ENCODE measurements at places on chromosomes 3 and 15.

DNA sequence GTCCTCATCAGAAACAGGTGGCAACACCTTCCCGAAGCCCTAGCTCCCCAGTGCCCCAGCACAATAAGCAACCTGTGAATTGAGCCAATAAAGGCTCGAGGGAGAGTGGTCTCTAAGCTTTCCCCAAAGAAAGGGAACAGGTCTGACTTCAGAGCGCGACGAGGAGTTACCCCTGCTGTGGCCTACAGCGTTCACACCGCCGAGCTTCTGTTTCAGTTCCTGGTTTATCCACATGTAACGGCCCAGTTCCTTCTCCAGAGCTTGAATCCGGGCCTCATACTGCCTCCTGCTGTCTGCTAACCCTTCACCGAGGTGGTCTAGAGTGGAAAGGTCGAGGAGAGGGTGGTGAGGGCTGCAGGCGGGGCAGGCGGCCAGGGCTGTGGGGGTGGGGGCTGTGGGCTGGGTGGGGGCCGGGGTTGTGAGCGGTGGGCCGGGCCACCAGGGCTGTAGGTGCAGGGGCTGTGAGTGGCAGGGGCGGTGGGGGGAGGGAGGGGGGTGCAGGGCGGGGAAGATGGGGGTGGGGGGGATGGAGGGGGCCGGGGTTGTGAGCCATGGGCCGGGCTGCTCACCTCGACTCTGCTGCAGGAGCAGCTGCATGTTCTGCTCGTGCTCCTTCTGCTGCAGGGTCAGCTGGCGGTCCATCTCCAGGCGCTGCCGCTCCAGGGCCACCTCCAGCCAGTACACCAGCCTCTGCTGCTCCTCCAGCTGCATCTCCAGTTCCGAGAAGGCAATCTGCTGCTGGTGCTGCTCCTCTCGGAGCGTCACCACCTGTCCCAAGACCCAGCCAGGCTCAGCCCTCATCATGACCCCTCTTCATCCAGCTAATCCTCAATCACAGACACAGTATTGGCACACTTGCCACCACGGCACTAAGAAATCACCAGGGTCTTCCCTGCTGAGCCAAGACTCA lies 26.2 kb downstream of the KIF7 start:
- peak; percentile 57 for DNase-seq

DNA sequence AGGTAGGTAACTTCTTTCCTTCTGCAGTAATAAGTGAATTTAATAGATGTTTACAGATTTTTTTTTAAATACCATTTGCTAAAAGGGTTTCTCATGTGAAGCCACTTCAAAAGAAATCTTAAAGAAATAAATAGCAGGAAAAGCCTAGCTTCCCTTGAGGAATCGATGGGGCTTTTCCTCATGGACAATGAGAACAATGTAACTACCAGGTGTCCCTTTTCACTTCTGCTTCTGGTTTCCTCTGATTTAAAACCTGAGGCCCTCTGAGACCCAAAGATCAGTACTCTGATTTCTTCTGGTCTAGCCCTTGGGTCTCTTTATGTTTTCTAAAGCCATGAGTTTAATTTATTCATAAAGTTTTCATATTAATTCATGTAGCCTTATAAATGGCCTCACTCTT lies 13.1 kb upstream of the TMEM42 start:
- DNase-seq, result no peak

DNA sequence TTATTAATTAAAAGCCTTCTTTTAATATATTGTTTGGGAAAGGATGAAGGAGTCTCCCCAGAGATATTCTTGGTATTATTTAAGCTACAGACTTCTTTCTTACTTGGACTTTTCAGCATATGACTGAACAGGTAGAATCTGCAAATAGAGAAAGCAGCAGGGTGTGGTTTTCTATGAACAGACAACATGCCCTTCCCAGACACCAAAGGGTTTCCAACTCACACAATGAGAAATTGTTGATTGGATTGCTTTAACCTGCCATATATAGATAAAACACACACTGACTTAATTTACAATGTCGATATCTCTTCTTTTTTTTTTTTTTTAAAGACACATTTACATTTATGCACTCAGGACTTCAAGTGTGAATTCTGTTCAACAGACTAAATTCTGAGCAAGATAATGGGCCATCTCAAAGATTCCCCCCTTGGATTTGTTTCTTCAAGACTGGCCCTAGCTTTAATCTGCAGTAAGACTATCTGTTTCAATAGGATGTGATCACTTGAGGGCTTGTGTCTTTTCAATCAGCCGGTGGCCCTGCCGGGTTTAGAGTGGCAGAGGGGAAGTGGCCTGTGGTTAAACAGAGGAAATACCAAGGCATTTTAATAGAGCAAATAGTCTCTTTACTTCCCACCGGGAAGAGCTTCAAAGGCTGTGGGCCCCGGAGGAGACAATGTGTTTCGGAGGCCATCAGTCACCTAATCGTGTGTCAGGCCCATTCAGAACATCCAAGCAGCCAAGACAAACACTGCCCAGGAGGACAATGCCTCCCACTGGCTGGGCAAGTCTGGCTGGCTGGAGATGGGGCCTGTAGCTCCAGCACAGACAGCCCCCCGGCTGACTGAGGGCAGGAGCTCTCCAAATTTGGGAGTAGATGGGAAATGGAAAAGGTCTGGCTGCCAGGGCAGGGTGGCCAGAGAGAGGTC lies 6.1 kb downstream of the IL17RD start:
- peak; percentile 33 for DNase-seq

DNA sequence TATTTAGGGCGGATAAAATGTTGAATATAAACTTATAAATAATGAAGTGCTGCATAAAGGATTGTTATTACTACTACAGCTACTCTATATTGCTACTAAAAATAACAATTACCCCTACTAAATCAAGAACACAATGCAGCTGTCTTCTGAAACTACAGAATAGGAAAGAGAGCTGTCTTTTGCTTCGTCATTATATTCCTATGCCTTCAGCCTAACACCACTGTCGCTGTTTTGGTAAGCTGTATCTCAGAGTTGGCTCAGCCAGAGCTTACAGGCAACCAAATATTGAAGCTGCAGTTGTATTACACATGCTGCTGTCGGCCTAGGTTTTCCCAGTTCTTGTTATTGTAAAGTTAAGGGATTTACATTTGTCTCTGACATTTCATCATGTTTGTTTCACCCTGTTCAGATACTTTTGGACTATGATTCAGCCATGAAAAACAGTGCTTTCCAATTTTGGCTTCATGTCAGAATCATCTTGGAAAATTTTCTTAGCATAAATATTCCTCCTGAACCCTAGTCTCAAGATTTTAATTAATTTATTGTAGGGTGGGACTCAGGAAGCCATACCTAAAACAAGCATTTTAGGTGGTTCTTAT lies 31.3 kb upstream of the LPP start:
- DNase-seq, result peak; percentile 27

DNA sequence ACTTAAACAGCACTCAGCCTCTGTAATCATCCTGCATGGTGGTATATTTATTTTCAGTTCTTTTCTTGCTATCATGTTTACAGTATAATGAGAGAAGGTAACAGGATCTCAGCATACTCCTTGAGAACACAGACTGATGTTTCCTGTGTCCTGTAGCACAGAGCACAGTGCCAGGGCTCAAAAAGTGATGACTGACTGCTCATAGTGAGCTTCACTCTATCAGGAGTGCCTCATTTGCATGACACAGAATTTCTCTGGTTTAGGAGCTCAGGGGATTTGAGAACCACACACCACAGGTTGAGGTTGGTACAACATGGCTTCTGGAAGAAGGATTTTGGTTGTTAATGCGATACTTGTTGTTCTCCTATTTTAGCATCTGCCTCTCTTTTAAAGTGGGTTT lies 68.5 kb upstream of the SLC2A2 start:
- DNase-seq, result no peak

DNA sequence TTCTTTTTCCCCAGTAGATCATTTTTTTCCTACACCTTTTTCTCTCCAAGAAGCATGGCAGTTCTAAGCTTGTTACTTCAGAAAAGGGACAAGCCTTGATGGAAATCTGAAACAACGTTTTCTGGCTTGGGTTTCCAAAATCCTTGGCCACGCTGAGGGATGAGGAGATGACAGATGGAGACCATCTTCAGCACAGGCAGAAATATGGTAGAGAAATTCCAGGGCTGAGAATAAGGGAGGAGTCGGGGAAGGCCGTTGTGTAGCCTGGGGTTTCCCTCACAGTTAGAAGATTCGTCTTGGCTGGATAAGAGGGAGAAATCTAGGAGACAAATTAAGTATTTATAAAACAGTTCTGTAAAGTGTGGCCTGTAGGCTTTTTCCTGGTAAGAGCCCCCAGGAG lies 33.9 kb upstream of the STT3B start:
- no peak for DNase-seq

DNA sequence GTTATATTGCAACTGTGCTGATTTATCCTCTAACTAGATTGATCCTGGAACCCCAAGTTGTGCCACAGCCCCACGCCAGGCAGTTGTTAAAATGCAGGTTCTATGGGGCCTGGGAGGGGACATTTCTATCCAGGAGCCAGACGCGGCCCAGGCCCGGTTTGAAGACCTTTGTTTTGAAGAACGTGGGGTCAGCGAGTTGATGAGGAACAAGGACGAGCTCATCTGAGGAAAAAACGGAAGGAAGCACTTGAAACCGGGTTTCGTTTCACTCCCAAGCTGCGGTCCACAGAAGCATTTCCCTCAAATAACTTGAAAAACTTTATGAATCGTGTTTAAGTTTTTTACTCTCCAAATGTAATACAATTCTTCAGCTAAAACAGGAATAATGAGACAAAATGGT lies 76.4 kb downstream of the CHSY1 start:
- DNase-seq, result peak; percentile 87

DNA sequence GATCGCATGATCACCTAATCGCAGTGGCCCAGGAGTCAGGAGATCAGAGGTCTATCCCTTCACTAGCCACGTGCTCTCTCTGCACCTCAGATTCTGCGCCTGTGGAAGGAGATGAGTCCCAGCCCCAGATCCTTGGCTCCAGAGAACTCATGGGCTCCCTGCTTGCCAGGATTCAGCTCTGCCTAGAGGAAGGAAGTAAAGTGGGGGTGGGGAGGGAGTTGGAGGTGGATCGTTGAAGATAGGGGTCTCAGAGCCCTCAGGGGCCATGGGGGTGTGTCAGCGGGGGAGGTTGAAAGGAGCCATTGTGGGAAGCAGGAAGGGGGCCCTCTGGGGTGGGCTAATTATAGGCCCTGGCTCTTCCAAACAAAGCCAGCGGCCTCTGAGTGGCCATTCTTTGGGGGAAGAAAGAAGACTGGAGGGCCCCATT lies 11.3 kb upstream of the STRA6 start:
- DNase-seq, result no peak

DNA sequence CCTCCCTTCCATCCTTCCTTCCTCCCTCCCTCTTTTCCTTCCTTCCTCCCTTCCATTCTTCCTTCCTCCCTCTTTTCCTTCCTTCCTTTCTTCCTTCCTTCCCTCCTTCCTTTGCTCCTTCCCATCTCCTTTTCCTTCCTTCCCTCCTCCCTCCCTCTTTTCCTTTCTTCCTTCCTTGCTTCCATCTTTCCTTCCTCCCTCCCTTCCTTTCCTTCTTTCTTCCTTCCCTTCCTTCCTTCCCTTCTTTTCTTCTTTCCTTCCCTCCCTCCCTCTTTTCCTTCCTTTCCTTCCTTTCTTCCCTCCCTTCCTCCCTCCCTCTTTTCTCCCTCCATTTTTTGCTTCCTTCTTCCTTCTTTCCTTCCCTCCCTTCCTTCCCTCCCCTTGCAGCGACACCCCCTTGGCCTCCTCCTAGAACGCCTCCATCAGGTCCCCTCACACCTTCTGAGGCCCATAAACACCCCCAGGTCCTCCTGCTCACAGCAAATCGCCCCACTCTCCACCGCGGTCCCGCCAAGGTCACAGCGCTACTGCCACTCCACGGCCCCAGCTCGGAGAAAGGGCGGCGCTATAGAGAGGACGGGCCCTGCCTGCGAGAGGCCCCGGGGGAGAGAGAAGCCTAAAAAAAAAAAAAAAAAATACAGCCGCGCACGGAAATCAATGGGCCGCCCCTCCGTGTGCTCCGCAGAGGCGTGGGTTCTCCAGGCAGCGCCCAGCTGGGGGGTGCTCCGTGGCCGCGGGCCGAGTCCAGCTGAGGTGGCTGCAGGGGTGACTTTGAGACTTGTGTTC lies 328.2 kb downstream of the OCA2 start:
- no peak for DNase-seq

All from suppressor macrophage (primary cell).